Stomach (tissue), 19 donors: ENCODE measurements at places on chromosomes 3 and 15.
A peak's percentile ranks its signal among the peaks of the same experiment; 100 is the strongest.

- no peak for DNase-seq
Observed at GRCh38 chr3:138833899-138834595, 681 bp downstream of the PIK3CB start.

GRCh38 chr15:94610069-94610468 lies 378.7 kb downstream of the MCTP2 start:
- DNase-seq = no peak

DNA sequence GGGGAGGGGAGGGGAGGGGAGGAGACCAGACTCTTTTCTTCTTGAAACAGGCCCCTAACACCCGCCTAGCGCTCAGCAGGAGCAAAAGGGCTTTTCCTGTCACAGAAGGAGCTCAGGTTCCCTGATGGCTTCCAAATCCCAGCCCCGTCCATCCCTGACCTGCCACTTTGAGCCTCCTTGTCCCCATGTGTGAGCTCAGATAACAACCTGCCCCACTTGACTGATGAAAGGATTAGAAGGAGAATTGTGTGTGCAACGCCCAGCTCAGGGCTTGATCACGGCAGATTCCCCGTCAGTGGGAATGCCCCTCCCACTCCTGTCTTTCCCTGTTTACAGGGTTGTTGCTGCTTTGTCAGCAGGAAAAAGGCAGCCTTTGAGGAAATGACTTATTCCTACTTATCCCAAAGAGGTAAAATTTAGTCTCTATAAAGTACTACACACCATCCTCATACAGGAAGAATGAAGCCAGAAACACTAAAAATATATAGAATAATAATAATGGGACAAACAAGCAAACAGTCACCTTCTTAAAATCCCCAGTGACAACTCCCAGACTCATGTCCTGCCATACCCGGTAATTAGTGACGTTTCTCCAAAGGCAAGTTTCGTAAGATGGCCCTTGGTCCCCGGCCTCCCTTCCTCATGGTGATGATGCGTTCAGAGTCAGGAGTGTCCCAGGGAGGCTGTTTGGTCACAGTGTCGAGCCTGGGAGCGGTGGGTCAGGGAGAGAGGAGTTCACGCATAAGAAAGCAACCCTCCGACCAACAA lies 6.1 kb upstream of the LRRC15 start:
- no peak for DNase-seq

DNA sequence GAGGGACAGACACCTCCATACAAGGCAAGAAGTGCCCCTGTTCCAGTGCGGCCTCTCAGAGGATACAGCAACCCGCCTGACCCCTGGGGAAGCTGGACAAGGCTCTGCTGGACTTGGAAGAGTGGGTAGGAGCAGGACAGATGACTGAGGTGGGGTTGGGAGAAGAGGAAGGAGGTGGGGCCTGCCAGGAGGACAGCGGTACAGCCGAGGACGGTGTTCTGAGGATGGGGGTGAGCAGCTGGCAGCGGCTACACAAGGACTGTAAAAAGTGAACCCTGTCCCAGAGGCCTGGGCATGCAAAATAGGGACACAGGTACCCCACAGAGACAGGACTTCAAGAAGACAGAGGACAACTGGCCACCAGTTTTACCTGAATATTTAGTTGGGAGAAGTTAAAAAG lies 23.5 kb upstream of the ELP6 start:
- DNase-seq = no peak

GRCh38 chr15:92480361-92480760 lies 86.7 kb downstream of the ST8SIA2 start:
- no peak for DNase-seq

- DNase-seq = no peak
Observed at GRCh38 chr3:180678231-180678630, 1.1 kb downstream of the CCDC39 start.

DNA sequence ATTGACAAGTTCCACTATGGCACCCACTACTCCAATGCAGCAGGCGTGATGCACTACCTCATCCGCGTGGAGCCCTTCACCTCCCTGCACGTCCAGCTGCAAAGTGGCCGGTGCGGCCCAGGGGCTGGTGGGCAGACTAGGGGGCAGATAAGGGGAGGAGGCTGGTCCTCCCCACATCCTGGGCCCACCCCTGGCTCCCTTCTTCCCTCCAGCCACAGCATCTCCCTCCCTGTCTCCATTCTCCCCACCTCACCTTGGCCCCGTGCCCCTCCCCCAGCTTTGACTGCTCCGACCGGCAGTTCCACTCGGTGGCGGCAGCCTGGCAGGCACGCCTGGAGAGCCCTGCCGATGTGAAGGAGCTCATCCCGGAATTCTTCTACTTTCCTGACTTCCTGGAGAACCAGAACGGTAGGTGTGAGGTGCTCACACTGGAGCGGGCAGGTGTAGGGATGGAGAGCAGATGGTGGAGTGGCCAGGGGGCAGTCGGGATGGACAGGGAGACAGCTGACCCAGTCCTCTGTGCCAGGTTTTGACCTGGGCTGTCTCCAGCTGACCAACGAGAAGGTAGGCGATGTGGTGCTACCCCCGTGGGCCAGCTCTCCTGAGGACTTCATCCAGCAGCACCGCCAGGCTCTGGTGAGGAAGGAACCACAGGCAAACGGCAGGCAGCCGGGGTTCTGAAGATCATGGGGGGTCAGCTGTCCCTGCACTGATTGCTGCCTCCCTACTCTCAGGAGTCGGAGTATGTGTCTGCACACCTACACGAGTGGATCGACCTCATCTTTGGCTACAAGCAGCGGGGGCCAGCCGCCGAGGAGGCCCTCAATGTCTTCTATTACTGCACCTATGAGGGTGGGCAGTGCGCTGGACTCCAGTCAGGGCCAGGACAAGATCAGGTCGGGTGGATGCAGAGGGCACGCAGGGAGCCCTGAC lies 26.0 kb downstream of the NBEAL2 start:
- no peak for DNase-seq

DNA sequence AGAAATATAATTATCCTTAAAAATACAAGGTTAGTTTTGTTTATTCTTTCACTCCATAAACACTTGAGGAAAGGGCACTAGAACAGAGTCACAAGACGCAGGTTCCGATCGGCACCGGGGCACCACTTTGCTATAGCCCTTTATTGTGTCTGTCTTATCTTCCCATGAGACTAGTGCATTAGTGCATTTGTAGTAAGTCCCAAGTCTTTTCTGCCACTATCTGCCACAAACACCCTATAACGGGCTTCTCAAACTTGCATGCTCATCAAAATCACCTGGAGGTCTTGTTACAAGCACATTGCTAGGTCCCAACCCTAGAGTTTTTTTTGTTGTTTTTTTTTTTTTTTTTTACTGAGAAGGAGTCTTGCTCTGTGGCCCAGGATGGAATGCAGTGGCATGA lies 213.1 kb downstream of the FOXP1 start:
- no peak for DNase-seq

DNA sequence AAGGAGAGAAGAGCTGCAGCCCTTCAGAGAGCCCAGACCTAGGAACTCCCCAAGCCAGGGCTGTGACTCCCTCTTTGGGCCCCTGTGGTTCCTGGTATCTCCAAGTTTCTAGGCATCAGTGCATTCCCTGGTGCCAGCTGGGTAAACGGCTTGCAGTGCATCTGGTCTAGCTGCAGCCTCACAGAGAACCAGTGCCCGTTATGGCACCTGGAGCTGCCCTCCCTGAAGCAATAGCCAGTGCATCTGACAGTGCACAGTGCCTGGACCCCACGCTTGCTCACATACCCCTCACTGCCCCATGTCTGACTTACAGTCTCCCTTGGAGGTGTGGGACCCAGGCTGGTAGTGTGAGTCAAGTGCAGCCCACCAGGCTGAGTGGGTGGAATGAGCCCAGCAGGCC lies 52.1 kb downstream of the LSAMP start:
- DNase-seq = no peak

DNA sequence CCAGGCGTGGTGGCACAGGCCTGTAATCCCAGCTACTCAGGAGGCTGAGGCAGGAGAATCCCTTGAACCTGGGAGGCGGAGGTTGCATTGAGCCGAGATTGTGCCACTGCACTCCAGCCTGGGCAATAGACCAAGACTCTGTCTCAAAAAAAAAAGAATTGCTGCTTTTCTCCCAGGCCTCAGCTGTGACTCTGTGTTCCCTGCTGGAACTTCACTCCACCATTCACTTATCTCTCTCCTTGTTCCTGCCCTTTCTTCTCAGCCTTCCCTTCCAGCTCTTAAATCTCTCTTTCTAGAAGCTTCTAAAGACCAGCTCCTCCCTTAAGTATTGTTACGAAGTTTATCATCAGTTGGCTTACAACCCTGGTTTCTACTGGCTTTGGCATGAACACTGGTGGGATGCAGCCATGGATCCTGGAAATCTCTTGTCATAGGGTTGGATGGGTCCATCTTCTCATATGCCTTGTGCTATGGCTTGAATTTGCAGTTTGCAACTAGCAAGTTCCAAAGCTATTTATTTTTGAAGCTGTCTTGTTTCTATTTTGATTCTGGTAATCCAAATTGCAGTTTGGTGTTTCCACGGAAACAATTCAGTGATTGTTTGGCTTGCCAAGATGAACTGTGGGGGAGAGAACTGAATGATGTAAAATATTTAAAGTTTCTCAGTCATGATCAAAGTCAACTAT lies 10.5 kb downstream of the C3orf62 start:
- DNase-seq = peak; percentile 62

DNA sequence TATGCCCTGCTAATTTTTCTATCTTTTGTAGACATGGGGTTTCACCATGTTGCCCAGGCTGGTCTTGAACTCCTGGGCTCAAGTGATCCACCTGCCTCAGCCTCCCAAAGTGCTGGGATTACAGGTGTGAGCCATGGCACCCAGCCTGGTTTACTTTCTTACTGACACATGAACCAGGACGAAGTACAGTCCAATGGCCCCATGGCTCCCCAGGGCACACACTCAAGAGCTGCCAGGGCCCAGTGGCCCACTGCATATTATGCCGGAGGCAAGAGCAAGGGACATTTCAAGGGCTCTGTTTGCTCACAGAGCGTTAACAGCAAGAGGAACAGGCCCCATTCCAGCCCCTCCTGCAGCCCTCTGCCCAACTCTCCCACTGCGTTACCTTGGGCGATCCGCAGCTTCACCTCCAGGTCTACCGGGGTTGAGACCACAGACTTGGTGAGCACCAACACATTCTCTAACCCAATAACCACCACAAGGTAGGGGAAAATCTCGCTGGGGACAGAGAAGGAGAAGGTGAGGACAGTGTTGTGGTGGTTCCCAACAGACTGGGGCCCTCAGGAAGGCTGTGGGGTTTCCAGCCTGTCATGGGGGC lies 42.8 kb downstream of the PTPN23 start:
- DNase-seq = no peak

- no peak for DNase-seq
Observed at GRCh38 chr3:31392568-31392967, 140.2 kb upstream of the STT3B start.
